Activated CD4-positive, alpha-beta T cell treated with anti-CD3 and anti-CD28 coated beads for 36 hours (primary cell): ENCODE measurements at places on chromosomes 7 and 10. TPM values are rescaled to one million over a fixed set of nuclear protein-coding genes. Genes with fewer than 3 reads are reported as not detected.
A peak's percentile ranks its signal among the peaks of the same experiment; 100 is the strongest.

DNA sequence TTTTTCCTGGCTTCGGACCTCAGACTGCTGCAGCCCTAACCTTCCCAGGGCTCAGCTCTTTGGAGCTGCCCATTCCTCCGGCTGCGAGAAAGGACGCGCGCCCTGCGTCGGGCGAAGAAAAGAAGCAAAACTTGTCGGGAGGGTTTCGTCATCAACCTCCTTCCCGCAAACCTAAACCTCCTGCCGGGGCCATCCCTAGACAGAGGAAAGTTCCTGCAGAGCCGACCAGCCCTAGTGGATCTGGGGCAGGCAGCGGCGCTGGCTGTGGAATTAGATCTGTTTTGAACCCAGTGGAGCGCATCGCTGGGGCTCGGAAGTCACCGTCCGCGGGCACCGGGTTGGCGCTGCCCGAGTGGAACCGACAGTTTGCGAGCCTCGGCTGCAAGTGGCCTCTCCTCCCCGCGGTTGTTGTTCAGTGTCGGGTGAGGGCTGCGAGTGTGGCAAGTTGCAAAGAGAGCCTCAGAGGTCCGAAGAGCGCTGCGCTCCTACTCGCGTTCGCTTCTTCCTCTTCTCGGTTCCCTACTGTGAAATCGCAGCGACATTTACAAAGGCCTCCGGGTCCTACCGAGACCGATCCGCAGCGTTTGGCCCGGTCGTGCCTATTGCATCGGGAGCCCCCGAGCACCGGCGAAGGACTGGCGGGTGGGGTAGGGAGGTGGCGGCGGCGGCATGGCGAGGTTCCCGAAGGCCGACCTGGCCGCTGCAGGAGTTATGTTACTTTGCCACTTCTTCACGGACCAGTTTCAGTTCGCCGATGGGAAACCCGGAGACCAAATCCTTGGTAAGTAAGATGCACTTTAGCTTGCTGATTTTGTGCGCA is at the start of gene PLXDC2:
Gene PLXDC2 (plus strand): TSS at position 22 of the 820 bp plus-strand sequence.
- DNase-seq, result peak; percentile 25

Gene FHIP2A
- total RNA-seq, result 18.6 TPM

GRCh38 chr7:26189697-26190096 is 10.8 kb downstream of the HNRNPA2B1 start:
- DNase-seq, result no peak

DNA sequence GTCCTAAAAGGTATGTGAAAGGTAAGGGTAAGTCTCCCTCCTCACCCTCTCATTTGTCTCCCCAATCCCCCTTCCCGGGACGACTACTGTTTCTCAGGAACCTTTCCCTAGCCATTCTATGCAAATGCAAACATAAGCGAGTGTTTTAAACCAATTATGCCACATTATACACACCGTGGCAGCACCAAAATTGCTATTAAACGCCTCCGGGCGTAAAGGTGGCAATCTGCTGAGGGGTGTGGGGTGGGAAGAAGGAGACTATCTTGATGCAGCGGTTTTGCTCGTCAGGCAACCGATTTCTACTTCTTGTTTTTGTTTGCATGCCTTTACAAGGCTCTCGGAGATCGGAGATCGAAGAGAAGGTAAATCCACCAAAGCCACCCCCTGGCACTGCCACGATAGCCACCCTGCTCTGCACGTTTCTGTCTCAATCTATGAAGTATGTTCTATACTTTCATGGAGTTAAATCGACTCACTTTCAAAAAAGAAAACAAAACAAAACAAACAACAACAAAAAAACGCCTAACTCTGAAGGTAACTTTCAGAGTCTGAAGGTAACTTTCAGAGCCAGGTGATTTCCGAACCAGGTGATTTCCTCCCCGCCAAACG is 46.0 kb upstream of the CDK1 start:
- DNase-seq, result peak; percentile 40

- no peak for DNase-seq
Observed at GRCh38 chr10:11135709-11136108, 118.0 kb downstream of the CELF2 start.

Gene CPED1
- total RNA-seq, result not detected

GRCh38 chr10:70830164-70830563 is 14.4 kb downstream of the SGPL1 start:
- DNase-seq, result no peak

Gene NKX6-2
- total RNA-seq, result not detected

DNA sequence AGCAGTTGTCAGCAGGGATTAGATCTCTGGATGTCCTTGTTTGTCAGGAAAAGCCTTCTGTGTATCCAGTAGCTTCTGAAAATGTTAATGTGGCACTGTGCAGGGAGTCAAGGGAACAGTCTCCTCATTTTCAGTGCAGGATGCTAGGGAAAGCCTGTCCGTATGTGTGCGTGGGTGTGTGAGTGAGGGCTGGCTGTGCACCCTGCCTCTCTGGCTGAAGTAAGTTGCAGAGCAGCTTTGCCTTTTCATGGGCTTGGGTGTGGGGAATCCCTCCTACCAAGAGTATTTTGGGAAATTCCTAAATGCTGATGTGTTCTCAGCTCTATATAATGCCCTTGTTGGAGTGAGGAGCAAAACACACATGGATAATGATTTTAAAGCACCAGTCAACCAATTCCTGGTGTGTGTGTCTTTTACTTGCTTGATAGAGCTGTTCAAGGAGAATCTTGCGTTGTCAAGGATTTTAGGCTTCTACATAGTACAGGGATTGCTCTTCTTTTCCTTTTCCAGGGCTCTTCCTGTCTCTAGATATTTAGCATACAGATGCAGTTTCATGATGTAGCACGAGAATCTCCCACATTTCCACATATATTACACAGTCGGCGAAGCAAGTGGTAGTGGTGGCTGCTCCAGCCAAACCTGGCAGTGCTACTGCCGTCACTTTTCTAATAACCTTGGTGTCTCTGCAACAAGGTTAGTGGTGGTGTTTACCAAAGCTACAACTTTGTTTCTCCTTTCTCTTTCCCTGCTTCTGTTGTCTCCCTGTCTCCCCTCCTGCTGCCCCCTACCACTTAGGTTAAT is 92.8 kb downstream of the MCU start:
- no peak for DNase-seq

- DNase-seq, result no peak
Observed at GRCh38 chr10:97040248-97040584, 145.5 kb downstream of the SLIT1 start.

DNA sequence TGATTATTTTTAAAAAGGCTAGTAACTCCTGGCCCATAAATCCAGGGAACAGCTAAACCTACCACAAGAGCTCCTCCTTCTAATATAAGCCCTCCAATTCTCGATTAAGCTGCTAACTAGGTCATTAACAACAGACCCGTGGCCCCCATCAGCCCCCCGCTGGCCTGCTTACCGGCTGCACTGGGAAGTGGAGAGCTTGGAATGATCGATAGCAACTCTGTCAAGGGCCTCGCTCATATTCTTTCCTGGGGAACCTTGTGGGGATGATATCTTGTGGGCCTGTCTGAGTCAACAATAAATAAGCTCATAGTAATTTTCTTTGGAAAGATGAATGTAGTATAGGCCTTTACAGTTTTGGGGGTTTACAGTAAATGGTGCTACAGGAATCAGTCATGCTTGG is 353.5 kb downstream of the TCERG1L start:
- no peak for DNase-seq

DNA sequence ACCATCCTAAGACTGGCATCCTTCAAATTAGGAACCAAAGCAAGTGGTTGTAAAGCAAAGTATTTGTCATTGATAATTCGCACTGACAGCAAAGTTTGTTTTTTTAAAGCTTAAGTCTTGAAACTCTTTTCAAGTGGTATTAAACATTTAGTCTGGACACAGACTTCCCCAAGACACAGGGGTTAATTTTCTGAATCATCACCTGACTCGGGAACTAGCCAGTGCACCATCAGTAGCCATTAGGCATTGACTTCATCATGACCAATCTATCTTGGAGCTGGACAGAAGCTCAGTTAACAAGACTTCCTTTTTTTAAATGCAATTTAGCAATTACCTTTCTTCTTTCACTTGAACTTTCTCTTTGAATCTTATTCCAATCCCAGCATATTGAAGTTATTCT is 210.6 kb downstream of the ZNF365 start:
- no peak for DNase-seq

DNA sequence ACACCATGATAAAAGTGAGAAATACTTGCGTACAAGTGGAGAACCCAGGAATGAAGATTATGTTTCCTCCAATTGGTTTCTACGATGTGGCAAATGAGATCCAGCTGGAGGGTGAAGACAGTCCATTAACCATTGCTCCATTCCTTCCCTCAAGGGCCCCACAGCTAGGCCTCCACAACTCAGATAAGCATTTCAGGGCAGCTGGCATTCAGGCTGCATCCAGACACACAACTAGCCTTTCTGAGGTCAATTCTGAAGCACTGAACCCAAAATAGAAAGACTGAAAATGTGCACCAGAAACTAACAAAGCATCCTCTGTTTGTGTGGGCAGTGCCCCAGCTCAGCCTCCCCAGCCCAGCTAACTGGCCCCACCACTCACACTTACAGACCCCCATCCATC is 94.8 kb downstream of the GSAP start:
- DNase-seq, result no peak

Gene REEP3
- total RNA-seq, result 15.9 TPM

Gene ASZ1
- total RNA-seq, result not detected

Gene MMRN2
- not detected for total RNA-seq

- DNase-seq, result peak; percentile 80
Observed at GRCh38 chr10:91901784-91902677, 7.3 kb downstream of the FGFBP3 start.

DNA sequence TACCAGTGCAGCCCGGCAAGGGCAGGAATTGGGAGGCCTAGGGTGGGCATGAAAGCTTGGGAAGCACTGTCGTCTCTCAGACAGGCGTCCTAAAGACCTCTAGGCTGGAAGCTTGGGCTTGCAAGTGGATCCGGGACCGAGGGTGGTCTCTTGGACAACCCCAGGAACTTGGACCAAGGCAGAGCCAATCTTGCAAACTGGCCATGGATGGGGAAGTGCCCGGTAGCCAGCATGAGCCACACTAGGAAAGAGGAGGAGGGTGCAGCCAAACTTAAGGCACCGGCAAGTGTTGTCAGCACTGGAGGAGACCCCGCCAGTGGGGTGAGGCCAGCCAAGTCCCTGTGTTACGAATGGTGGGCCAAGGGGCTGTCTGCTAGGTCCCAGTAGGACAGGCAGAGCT is 8.5 kb downstream of the LRIT2 start:
- DNase-seq, result no peak

DNA sequence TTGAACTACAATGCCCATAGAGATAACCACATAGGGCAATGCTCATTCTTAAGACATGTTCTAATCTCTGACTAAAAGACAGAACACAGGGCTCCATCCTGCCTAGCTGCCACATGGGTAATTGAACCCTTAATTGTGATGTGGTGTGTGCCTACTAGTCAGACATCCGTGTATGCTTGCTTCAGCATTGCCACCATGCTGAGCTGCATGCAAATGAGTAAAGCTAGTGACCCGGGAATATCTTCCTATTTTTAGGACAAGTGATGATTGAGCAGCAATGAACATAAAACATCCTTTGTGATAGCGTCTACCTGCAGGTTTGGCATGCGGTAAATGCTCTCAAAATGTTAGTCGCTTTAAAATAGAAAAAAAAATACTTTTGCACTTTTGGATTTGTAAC is 115.8 kb downstream of the MAGI2 start:
- no peak for DNase-seq

GRCh38 chr10:69880301-69881081 is 78.8 kb downstream of the COL13A1 start:
- DNase-seq, result no peak

GRCh38 chr10:78302989-78303854 is 269.6 kb downstream of the RPS24 start:
- DNase-seq, result peak; percentile 98

Gene LRIT1
- not detected for total RNA-seq

DNA sequence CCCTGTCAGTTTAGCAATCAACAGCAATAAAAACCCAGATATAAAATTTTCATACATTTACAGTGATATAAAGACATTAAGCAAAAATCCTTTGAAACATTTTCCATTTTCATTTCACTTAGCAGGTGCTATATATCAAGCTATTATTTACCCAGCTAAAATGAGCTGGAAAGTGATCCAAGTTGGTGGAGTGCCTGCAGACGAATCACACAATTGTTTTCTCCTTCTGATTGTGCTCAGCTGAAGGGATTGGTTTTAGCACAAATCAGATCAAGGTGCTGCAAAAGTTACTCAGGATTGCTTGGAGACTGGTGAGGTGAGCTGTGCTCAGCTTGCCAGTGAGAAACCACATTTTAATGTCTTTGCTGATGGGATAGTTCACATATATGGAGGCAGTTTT is 138.1 kb downstream of the LRMDA start:
- no peak for DNase-seq

Gene AMZ1
- 0.14 TPM for total RNA-seq

GRCh38 chr7:1966631-1967200 is 266.0 kb downstream of the MAD1L1 start:
- no peak for DNase-seq

DNA sequence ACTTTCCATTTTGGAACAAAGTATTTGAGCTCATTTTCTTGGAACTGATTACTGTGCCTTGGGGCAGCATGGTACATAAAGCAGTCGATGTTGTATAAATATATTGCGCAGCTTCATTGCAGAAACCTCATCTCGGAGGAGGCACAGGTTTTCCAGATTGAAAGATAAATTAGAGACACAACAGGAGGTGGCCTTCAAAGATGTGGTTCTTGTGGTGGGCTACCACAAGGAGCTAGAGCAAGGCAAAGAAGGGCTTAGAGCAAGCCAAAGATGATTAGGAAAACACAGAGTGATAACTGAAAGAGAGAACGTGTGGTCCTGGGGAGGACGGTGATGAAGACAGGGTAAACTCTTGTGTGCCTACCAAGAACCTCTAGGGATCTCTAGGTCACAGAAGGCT is 169.1 kb upstream of the TNS3 start:
- no peak for DNase-seq

DNA sequence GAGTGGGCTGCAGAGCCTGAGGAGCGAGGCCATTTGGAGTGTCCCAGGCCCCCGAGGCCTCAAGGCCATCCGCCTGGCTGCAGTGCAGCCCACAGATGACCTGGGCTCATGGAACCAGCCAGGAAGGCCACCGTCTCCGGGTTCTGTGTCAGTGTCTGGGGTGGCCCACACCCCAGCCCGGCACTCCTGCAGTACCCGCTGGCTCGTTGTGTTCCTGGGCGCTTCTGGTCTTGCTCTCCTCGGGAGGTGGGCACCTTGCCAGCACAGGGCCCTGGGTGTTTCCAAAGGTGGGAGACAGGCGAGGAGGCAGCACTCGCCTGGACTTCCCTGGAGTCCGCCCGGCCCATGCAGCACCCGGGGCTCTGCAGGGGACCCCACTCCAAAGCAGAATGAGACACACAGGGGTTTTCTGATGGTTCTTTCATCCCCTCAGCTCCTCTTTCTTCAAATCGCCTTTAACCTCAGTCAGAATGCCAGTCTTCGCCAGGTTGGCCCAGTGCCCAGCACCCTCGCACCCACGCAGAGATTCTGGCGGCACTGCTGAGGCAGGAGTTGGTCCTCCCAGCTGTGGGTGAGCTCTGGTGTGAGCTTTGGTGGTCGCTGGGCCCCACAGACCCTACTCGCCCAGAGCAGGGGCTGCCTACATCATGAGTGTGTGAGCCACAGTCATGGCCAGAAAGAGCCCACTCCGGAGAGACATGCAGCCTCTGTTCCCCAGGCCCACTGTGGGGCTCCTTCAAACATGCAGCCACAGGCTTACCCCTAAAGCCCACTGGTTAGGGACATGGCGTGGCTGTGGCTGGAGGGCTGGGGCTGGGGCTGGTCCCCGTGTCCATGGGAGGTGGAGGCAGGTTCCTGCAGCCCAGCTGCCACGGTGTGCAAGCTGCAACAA is 155.7 kb downstream of the EBF3 start:
- no peak for DNase-seq
